CD8-positive, alpha-beta T cell (primary cell): ENCODE measurements at places on chromosomes 16 and 17.

- no peak for DNase-seq
These were observed 36.1 kb upstream of the ZCCHC14 start for GRCh38 chr16:87528690-87529579.

- no peak for DNase-seq
These were observed 3.3 kb upstream of the NOTUM start for GRCh38 chr17:81964081-81964849.

DNA sequence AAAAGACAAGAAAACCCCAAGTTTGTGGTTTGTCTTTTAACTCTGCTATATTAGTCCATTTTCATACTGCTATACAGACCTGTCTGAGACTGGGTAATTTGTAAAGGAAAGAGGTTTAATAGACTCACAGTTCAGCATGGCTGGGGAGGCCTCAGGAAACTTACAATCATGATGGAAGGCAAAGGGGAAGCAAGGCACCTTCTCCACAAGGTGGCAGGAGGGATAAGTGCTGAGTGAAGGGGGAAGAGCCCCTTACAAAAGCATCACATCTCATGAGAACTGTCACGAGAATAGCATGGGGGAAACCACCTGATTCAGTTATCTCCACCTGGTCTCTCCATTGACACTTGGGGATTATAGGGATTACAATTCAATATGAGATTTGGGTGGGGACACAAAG is 13.5 kb upstream of the ADAM11 start:
- DNase-seq: no peak

DNA sequence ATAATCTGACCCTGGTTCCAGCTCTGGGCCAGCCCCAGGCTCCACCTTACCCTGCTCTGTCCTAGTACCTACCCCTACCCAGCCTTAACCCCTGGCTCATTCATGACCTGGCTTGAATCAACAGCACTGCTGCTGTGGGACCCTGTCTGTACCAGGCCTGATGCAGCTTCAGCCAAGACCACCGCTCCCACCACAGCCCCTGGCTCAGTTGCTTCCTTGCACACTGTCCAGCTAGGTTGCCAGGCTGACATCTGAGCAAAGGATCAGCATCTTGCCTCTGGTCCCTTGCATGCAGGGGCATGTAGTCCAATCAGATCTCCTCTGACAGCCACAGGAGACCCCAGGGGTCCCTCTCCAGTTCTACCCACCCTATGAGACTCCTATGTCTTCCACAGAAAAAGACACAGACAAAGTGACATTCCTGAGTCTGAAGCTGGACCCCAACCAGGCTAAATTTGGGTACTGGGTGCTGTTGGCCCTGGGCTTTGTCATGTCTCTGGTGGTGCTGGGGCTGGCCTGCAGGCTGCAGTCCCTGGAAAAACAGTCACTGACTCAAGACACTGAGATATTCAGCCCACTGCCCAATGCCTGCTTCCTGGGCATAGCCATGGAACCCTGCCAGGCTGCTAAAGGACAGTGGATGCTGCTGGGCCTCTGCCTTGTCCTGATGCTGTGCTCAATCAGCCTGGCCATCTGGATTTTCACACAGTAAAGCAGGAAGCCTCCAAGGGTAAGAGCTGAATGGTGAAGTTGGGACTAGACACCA is 3.9 kb upstream of the KCNH6 start:
- no peak for DNase-seq
